Right kidney (tissue), 9 donors: ENCODE measurements at places on chromosomes 2 and 18.

DNA sequence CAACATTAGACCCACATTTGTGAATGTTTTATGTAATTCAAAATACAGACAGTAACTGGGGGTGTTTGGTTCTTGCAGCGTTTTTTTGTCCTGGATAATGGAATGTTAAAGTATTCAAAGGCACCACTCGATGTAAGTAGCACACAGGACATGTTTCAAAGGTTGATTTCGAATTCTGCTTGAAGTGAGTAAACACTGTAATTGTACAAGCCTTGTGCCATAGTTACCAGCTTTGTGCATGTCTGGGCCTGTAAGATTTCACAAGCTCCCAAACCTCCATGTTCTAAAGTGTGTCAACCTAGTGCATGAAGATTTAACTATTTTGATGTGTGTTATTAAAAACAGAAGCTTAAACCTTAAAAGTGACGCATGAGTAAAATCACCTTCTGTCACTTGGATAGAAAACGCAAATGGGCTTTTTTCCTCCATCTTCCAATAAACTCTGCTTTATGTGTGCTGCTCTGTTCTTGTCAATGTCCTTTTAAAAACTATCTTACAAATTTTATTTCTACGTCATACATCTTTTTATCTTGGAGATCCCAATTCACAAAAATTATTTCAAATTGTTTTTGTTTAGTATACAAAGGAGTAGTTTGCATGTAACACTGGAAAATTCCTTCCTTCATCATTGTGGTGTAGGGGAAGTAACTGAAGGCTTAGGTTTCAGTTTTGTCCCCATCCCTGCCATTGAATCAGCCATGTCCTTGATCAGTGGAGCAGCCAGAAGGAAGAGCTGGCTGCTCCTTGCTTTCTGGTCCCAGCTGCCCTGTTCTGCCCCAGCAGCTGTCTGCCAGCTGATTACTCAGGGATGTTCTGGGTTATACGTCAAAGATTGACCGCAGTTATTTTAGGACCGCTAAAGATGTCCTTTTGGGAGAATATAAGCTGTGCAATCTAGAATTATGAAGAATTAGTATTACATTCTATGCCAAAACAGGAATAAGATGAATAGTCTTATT, 119.2 kb downstream of the PRKRA start:
- no peak for DNase-seq

DNA sequence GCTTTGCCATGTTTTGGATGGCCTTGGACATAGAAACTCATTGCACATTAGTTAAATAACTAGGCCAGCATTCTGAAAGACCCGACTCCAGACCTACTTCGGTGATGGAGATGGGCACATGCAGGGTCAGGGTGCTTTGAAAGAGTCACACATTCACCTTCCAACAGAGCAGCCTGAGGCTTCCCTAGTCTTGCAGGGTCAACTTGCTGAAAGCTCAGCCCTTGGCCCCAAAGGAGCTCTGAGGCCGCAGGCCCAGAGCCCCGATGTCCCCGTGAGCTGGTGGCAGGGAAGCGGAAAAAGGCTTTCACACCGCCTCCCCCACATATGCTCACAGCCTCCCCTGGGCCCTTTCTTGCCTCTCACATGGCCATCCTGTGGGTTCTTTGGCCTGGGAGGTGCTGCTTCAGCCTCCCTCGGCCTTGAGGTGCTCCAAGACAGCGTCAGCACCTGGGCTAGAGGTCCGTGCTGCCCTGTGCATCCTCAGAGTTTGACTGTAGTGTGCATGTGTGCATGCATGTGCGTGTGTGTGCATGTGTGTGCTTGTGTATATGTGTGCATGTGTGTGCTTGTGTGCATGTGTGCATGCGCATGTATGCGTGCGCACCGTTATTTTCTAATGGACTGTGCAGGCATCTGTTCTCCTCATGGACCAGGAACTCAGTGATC, 21.6 kb downstream of the LDLRAD4 start:
- no peak for DNase-seq

- DNase-seq: no peak
These were observed 62.1 kb downstream of the ARHGEF33 start for GRCh38 chr2:38951766-38952165.

DNA sequence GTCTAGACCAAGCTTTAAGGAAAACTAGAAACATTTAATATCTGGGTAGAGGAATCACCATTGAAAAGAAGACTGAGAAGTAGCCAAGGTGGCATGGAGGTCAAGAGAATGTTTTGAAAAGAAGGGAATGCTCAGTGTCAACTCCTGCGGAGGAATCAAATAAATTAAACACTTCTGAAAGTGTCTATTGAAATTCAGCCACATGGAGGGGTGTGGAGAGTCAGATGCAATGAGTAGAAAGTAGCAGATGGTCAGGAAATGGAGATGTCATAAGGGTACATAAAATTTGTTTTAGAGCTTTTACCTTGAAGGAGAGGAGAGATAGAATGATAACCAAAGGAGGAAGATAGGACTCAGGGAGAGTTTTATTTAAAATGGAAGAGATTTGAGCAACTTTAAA, 35.1 kb downstream of the NLRC4 start:
- DNase-seq: peak; percentile 4
